Stimulated activated CD8-positive, alpha-beta memory T cell treated with anti-CD3 and anti-CD28 coated beads, Interleukin-12 subunit alpha, Interleukin-12 subunit beta, amount 100 ng/mL, for 4 hours (primary cell): ENCODE measurements at places on chromosomes 4 and X.

DNA sequence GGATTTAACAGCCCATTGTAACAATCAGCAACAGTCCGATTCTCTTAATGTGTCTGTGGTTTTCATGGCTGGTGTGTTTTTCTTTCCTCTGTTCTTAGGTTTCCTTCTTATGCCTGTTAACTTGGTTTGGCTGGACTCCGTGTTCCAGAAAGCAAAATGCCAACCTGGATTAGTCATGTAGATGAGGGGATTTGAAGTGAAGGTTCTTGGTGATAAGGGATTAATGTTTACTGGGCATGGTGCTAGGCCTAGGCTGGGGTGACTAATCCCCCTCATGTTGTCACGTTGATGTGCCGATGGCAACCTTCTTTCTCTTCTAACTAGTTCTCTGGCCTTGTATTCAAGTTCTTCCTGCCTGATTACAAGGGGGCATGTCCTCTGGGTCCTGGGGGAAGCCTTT, 85.9 kb downstream of the REPS2 start:
- DNase-seq, result no peak

- no peak for DNase-seq
Observed at GRCh38 chrX:107445146-107445545, 4.3 kb upstream of the FRMPD3 start.

DNA sequence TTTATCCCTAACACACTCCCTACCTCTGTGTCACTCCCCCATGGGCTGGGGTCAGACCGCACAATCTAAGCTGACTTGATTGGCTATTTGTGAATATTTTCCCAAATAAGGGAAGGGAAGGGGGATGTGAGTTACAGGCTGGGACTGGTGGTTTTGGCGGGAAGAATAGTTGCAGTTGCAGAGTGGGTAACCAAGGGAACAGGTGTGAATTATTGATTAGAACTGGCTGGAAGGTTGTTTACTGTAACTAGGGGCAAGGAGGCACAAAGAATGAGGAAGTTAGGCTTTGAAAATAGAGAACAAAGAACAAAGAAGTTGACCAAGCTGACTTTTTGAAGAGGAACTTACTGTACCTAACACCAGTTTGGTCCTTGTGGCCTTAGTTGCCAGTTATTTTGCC, 88.0 kb upstream of the XAGE2 start:
- DNase-seq, result no peak

GRCh38 chr4:25448379-25449109, 71.5 kb downstream of the ANAPC4 start:
- DNase-seq, result no peak

- no peak for DNase-seq
Observed at GRCh38 chrX:12227412-12228041, 89.3 kb downstream of the FRMPD4 start.

DNA sequence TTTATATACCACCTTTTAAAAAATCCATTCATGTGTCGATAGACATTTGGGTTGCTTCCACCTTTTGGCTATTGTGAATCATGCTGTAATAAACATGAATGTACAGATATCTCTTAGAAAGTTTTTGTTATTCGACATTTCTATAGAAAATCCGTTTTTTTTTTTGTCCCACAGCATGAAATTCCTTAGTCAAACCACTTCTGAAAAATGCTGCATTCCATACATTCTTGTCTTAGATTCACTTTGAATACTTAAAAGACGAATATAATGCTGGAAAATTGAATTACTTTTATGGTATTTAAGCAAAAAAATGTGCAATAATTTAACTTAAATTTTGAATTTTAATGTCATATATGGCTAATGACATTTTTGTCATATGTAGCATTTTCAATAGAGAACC, 1345.5 kb downstream of the TECRL start:
- DNase-seq, result no peak

GRCh38 chrX:153554519-153555167, 37.2 kb downstream of the ATP2B3 start:
- peak; percentile 5 for DNase-seq

DNA sequence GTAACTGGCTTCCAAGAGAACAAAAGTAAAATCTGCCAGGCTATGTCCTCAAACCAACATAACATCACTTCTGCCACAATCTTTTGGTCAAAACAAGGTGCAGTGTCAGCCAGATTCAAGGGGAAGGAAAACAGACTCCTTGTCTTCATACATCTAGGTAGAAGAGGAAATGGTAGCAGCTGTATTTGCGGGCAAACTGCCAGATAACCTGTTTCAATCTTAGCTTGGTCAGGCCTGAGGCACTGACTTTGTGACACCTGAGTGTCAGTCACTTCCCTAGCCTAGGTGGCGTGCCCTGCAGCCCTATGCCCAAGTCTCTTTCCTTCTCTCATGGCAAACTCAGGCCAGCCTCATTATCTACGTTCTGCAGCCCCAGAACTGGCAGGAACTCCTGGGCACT, 146.2 kb upstream of the JADE1 start:
- DNase-seq, result no peak

- no peak for DNase-seq
Observed at GRCh38 chr4:186936496-186937375, 213.1 kb upstream of the FAT1 start.

- DNase-seq, result no peak
Observed at GRCh38 chrX:15418707-15419181, 34.5 kb upstream of the VEGFD start.

- no peak for DNase-seq
Observed at GRCh38 chr4:83179205-83179604, 64.7 kb upstream of the PLAC8 start.

DNA sequence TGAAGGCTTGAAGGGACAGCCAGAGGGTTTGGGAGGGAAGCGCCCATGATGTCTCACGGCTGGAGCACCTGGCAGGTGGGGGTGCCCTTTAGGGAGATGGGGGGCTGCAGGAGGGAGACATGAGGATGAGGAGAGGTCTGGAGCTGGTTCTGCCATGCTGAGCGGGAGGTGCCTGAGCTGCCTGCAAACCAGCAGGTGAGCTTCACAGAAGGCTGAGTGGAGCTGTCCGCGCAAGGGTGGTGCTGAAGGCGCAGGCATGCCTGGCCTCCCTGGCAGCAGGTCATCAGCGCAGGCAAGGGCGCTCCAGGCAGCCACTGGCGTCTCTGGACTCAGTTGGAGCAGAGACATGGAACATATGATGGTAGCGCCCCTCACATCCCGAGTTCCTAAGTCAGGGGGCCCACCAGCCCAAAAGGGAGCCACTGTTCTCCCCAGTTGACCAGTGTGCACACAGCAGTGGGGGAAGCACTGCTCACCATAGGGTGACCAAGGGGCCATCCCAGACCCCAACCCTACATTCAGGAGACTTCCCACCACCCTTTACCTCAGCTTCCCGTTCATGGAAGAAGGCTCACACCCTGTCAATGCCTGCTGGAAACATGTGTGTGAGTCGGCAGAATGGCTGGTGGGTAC, 25.8 kb downstream of the ADRA2C start:
- DNase-seq, result no peak

- DNase-seq, result no peak
Observed at GRCh38 chr4:146033149-146033548, 94.5 kb upstream of the ZNF827 start.

DNA sequence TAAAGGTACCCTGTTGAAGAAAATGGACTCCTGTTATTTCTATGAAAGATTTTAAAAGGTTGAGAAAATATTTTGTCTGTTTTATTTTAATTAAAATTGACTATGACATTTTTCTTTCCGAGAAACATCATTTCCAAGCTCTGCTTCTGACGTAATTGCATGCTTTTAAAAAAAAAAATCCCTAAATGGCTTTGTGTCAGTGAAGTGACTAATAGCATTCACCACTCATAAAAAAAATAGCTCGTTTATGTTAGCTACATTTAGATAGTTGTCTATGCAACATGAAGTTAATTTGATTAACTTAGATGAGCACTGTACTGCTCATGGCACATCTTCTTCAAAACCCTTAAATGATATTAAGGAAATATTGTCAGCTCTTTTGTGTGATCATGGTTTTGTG, 105.1 kb upstream of the KLHL13 start:
- no peak for DNase-seq

DNA sequence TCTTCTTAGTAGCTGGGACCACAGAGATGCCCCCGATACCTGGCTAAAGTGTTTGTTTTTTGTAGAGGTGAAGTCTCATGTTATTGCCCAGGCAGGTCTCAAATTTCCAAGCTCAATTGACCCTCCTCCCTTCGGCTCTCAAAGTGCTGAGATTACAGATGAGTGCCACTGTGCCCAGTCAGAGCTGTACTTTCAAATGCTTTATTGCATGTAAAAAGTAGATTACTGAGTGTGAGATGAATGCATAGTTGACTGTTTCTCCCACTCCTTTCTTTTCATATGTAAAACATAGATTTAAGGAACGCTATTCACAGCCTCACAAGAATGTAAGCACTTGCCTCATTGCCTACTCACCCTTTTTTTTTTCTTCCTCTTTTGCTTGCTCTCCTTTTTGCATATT, 984.4 kb upstream of the PABPC4L start:
- DNase-seq, result no peak

DNA sequence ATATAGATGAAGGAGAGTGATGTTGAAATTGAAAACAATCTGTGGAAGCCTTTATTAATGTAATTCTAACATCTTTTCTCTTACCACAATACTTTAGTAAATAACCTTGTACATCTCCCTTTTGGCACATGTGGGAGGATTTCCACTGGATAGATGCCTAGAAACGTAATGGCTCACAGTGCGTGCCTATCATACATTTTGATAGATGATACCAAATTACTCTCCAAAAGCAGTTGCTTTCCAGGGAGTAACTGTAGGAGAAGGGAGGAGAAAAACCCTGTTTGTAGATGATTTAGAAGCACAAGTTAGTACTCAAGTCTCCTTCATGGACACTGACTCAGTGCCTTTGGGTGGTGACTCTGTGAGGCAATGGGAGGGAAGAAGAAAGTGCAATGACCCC, 476.3 kb downstream of the CCSER1 start:
- no peak for DNase-seq

DNA sequence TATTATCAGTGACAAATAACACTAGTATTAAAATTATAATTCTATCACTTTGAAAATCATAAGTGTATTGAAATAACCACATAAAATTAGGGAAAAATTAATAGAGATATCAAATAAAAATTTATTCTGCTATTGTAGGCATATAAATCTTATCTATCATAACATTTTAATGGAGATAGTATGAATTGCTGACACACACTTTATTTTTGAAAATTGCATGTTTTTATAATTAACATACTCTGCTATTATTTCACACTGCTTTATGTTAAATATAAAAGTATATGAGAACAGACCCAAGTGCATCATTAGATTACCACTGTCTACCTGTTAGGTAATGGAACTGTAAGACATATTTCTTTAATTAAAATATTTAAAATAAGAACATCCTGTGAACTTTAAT, 2150.2 kb downstream of the ARAP2 start:
- DNase-seq, result no peak

DNA sequence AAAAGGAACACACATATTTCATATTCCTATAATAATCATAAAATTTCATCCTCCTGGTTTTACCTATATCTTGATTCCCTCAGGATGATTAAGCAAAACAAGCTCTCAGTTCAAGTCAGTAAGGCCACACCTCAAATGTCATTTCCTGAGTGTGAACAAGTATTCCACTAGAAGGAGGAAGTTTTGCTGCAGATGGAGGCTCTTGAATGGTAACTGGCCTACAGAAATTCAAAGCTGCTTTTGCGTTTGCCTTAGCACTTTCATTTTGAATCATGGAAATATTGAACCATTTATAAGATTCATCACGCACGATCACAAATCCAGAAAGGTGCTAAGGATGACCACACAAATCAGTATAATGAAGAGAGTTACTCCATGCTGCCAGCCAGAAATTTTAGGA, 254.4 kb upstream of the CXXC4 start:
- DNase-seq, result no peak

GRCh38 chr4:155403886-155404285, 27.1 kb upstream of the MAP9 start:
- DNase-seq, result no peak

DNA sequence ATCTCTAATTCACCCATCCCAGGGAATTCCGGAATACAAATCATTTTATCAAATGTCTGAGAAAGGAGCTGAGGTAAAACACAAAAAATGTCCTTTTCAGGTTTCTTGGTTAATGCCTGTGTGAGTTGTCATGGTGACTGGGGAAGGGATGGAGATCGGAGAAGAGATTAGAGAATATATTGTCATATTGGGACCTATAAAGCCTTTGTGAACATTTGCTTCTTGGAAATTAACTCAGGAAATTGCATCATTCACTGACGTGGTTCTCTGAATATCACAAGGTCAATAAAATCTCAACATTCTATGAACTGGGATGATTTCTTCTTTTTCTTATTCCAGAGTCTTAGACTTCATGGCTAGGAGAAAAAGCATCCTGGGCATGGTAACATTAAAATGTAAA, 174.8 kb upstream of the GLRA2 start:
- DNase-seq, result no peak

GRCh38 chr4:159566786-159567185, 463.9 kb downstream of the RAPGEF2 start:
- no peak for DNase-seq

DNA sequence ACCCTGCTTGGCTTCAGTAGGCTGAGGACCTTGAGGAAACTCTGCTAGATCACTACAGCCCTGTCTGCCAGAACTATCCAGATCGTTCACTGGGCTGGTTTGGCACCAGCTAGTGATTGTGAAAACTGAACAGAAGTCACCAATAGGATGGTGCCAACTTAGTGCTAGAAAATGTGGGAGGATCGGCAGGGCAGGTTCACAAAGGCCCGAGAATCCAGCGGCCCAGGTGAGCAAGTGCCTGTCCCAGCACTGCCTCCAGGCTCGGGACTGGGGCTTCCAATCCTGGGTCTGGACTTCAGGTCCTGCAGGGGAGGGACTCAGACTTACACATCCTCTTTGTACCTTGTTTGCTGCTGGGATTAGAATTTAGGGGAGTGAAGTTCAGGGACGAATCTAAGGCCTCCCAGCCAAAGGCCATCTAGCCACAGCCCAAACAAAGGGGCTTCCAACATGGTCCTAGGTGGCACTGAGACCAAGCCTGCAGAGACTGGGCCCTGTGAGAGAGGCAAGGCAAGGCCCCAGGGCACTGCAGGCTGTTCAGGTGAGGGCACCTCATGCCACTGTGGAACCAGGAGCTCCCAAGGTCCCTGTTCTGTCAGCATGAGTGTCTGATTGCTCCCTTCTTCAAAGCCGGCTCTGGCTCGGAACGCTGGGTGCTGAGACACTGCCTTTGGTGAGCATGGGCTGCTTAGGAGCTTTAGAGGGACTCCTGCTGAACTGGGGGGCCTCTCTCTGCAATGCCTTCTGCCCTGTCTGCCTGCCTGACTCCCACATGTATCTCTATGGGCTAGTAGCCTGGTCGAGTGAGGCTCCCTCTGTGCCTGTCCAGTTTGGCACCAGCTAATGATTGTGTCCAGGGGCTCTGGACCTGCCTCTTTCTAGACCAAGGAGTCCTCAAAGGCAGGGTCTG, 20.7 kb upstream of the ZNF185 start:
- no peak for DNase-seq

- DNase-seq, result no peak
Observed at GRCh38 chrX:39851745-39852455, 245.9 kb downstream of the BCOR start.

GRCh38 chr4:25805255-25805860, 57.4 kb downstream of the SEL1L3 start:
- no peak for DNase-seq

- no peak for DNase-seq
Observed at GRCh38 chrX:5979338-5979737, 249.3 kb downstream of the NLGN4X start.

- no peak for DNase-seq
Observed at GRCh38 chr4:139603576-139604410, 47.8 kb upstream of the SETD7 start.
